ENCODE measurements at places on chromosomes 5 and 9.

DNA sequence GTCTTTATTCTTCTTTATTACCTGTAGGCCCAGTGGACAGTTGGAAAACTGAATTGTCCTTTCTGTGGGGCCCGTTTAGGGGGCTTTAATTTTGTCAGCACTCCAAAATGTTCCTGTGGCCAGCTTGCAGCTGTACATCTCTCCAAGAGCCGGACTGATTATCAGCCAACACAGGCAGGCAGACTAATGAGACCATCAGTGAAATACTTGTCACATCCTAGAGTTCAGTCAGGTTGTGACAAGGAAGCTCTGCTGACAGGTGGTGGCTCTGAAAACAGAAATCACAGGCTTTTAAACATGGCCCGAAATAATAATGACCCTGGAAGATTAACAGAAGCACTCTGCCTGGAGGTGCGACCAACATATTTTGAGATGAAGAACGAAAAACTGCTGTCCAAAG, 47.9 kb downstream of the RNF180 start:
- no peak for DNase-seq

- DNase-seq, result no peak
Measured at GRCh38 chr9:105425816-105426433, 21.9 kb upstream of the FSD1L start.

GRCh38 chr5:135170500-135170899, 136.5 kb upstream of the PITX1 start:
- DNase-seq, result no peak

DNA sequence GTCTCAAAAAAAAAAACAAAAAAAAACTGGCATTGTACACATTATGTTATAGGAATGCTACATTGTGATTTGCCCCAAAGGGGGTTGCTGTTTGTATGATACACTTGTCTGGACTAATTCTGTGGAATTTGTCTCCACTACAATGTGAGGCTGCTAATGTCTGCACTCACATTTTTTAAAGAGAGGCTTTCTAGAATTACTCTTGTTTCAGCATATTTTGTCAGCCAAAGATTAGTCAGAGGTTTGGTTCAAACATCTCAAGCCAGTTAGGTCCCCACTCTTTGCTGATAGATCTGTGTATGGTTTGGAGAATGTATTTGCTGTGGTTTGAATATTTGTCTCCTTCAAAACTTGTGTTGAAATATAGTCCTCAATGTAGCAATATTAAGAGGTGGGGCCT, 59.3 kb upstream of the ZNF169 start:
- no peak for DNase-seq

- no peak for DNase-seq
Measured at GRCh38 chr5:83418356-83419321, 52.9 kb upstream of the VCAN start.

DNA sequence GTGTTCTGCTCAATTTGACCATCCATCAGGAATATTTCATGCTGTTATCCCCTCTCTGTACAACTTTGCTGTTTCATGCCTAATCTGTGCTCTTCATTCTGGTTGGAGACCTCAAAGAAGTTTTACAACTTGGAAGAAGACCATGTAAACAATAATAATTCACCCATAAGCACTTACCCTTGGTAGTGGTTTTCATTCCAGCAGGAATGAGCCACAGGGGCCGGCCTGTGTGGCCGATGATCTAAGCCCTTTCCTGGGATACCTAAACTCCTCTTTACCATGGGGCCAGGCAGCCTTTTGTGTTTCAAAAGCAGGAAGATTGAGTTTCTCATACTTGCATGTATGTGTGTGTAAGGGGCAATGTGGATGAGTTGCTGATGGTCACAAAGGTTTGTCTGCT, 165.0 kb downstream of the FGF1 start:
- DNase-seq, result no peak

DNA sequence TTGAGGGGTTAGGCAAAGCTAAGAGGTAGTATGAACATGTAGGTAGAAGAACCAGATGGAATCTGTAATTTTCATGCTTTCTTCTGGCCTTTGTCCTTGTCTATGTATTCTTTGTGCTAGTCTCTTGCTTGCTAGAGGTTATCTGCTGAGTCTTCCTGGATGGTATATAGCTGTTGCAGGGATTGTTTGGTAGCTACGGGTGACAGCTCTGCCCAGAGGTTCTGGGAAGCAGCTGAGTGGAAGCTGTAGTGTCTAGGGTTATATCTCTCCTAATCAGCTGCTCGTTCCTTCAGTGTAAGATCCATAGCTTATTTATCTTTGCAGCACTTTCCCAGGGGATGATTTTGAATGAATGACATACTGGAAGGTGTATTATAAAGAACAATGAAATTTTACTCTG, 100.3 kb downstream of the ATG10 start:
- no peak for DNase-seq

GRCh38 chr5:116389601-116390000, 185.0 kb downstream of the SEMA6A start:
- no peak for DNase-seq

- DNase-seq, result no peak
Measured at GRCh38 chr5:5231576-5231975, 91.4 kb downstream of the ADAMTS16 start.

DNA sequence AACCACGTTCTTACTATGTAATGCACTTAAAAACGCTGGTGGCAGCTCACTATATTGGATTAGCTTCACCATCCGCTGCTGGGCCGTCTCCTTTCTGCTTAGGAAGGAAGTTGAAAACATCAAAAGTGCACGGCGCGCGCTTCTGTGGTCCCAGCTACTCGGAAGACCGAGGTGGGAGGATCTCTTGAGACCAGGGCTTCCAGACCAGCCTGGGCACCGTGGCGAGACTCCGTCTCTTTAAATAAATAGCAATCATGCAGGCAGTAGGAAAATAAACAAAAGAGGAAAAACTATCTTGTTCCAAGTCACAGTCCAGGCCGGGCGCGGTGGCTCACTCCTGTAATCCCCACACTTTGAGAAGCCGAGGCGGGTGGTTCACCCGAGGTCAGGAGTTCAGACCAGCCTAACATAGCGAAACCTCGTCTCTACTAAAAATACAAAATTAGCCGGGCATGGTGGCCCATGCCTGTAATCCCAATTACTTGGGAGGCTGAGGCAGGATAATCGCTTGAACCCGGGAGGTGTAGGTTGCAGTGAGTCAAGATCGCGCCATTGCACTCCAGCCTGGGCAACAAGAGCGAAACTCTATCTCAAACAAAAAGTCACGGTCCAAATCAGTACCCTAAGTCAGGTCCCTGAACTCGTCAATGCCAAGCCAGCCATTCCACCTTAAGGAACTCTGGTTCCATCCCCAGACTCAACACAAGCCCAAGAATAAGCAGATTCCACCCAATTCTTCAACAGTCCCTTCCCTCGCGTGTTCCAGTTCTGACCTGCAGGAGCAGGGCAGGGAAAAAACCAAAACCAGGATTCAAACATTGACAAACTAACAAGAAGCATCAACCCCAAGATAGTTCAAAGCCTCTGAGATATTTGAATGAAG, 1.0 kb upstream of the GOLGA1 start:
- DNase-seq, result peak; percentile 69

DNA sequence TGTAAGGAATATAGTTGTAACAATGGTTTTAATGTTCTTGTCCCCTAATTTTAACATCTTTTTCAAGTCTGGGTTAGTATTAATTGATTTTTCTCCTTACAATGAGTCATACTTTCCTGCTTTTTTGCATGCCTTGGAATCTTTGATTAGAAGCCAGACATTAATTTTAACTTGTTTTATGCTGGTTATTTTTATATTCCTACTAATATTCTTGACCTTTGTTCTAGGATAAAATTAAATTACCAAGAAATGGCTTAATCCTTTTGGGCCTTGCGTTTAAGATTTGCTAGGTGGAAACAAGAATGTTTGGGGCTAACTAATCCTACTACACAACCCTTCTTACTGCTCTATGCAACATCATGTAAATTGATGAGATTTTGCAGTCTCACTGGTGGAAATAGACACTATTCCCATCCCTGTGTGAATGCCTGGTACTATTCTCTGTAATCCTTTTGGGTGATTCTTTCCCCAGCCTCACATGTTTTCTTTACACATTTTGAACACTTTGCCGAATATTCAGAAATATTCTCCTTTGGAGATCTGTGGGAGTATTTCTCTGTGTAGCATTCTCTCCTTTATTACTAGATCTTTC, 47.2 kb downstream of the ZCCHC7 start:
- no peak for DNase-seq

- peak; percentile 72 for DNase-seq
Measured at GRCh38 chr5:58933891-58934628, 351.2 kb downstream of the RAB3C start.

DNA sequence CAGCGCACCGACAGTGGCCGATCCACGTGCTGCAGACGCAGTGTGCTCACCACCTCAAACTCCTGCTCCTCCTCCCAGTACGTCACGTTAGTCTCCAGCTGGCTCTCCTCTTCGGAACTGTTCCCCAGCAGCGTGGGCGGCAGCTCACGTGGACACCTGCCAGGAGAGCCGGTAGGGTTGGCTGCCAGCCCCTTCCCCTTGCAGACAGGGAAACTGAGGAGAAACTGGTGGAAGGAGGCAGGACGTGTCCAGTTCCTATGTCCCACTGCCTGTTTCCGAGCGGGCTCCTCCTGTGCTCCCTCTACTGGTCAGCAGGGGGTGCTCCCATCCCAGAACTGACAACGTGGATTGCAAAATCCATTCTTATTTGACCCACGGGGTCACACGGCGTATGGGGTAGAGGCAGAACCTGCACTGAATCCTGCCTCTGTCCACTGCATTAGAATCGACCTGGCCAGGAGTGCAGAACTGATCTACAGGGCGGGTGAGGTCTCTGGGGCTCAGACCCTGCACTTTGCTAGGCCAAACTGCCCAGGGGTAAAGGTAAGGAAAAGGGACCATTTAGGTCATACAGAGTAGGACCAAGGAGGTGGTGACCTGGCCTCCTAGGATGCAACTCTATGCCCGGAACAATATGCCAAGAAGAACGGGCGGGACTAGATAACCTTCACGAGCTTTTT, 25.7 kb downstream of the PDGFRB start:
- no peak for DNase-seq

- DNase-seq, result no peak
Measured at GRCh38 chr5:127519527-127519926, 2.1 kb downstream of the PRRC1 start.

GRCh38 chr5:27969157-27969556, 930.8 kb upstream of the CDH9 start:
- no peak for DNase-seq

DNA sequence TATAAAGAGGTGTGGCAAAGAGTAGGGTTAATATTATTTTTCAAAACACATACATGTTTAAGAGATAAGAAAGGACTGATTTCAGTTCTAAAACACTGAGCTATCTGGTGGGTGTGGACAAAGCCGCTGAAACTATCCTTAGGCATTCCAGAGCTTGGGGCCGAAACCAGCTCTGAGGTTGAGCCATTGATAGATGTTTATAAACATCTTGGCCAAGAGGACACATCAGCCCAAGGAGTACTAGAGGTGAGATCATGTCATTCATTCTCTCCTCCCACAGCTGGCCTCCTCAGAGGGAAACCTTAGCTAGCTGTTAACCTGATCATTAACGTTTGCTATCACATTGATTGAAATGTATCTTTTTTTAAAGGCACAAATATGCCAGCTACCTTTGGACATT, 89.9 kb downstream of the NLN start:
- DNase-seq, result no peak

DNA sequence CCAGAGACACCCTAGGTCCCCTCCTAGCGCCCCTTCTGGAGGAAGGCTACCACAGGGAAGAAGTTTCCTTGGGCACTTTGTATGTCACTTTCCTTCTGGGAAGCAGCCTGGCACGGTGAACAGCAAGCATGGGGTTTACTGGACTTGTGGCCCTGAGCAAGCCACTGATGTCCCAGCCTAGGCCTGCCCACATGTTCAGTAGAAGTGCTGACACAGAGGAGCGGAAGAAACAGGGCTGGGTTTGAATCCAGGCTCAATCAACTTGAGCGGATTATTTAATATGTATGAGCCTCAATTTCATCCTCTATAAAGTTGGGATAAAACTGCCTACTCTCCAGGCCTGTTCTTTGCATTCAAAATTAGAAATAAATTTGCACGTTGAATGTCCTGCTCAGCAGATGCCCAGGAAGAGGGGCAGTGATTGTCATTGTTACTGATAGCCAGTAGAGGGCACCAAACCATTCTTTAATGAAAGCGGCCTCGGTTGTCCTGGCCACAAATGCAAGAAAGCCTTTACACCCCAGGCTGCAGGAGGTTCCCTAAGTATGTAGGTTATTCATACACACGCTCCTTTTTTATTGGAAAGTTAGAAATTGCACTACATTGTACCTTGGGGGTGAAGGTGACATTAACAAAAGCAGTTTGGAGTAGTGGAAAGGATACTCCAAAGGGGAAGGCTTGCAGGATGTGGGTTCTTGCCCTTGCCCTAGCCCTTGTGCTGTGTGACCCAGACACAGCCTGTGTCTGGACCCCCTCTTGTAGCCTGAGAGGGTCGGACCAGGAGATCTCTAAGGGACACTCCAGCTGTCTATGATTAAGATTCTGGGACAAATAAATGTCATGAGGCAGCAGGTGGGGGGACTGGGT, 13.4 kb upstream of the XPA start:
- DNase-seq, result peak; percentile 57

DNA sequence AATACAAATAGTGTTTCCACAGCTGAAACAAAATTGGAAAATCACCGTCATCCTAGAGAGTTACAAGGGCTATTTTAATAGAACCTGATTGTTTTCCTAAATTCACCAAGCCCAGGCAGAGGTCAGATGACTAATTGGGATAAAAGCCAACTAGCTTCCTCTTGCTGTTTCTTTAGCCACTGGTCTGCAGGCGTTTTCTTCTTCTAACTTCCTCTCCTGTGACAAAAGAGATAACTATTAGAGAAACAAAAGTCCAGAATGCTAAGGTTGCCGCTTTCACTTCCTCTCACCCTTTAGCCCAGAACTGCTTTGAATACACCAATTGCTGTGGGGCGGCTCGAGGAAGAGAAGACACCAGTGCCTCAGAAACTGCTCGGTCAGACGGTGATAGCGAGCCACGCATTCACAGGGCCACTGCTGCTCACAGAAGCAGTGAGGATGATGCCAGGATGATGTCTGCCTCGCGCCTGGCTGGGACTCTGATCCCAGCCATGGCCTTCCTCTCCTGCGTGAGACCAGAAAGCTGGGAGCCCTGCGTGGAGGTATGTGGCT, at the start of gene TLR4:
TLR4 (plus strand) TSS at position 380 of the 552 bp plus-strand sequence; CDS start at position 450, 70 bp downstream.
- no peak for DNase-seq

GRCh38 chr9:9170439-9171134, 1371.0 kb upstream of the DMAC1 start:
- no peak for DNase-seq

- no peak for DNase-seq
Measured at GRCh38 chr9:99889120-99889519, 17.3 kb upstream of the STX17 start.

DNA sequence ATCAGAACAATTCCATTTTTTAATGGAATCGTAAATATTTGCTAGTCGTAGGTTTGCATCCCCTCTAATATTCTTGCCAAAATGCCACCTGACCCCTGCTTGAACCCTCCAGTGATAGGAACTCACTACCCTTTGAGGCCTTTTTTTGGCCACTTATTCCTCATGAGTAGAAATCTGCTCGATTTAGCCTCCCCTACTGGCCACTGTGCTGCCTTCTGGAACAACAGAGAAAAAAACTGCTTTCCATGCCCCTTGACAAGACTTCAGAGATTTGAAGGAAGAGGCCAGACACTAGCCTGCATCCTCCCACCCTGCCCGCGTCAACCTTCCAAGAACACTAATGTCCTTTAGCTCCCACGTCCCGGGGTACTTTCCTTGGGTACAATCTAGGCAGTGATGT, 4.1 kb downstream of the CCDC69 start:
- no peak for DNase-seq

- DNase-seq, result no peak
Measured at GRCh38 chr9:130898552-130898852, 1.9 kb upstream of the QRFP start.

- no peak for DNase-seq
Measured at GRCh38 chr5:144531188-144531587, 360.5 kb downstream of the KCTD16 start.

GRCh38 chr5:133895979-133896845, 72.2 kb downstream of the C5orf15 start:
- no peak for DNase-seq
